ENCODE measurements at places on chromosomes 7 and 10. TPM values are rescaled to one million over a fixed set of nuclear protein-coding genes. Genes with fewer than 3 reads are reported as not detected.
A peak's percentile ranks its signal among the peaks of the same experiment; 100 is the strongest.

DNA sequence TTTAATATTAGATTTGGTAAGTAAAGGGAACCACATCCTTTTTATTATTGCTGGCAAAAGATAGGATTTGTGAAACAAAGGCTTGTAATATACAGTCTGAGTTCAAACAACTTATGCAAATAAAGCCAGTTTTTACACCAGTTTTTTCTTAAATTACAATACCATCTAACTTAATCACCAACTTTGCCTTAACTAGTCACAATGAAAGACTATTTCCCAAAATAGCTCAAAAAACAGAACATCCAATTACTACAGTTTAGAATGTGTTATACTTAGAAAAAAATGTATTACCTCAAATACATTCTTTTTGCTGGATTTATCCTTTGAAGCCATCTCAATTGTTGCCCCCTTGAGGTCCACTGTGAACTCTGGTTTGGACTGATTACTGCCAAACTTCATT is 108.5 kb downstream of the ARHGAP12 start:
- no peaks in the 10 kb centered on the region for H3K36me3 ChIP-seq
- DNase-seq: no peak
- no peaks in the 10 kb centered on the region for H3K27me3 ChIP-seq
- H3K27ac ChIP-seq: no peak overlapping the region
- H3K4me1 ChIP-seq: no peaks in the 10 kb centered on the region

The TMEM229A gene
- not detected for total RNA-seq

The SNX8 gene
- total RNA-seq: 20.3 TPM

DNA sequence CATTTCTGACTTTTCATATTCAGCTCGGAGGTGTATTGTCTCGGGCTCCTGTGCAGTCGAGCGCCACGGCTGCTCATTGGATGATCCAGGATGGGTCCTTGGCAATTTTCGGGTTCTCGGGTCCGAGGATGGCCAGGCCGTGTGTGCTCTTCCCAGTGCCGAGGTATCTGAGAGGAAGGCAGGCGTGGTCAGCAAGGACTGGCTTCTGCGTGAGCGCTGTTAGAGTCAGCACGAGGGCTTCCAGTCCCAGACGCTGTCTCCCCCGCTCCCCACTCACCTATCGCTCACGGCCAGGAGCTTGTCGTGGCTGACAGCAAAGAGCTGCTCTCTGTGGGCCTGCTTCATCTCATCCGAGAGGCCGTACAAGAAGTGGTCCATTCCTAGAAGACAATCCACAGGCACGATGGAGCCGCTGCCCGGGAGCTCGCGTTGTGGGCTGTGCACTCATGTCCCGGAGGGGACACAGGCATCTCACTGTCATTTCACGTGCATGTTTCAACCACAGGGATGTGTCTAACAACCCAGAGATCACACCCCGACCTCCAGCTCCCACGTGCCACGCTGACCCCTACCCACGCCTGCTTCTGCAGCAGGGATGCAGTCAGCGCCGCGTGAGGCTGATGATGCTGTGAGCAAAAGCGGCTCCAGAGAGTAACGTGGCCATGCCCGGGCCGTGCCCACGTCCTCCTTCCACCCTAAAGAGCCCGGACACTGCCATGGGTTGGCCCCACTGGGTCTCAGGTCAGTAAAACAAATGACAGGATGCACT is 34.4 kb downstream of the PITRM1 start:
- no peaks in the 10 kb centered on the region for H3K27me3 ChIP-seq
- no peaks in the 10 kb centered on the region for H3K4me1 ChIP-seq
- H3K36me3 ChIP-seq: peaks cover 14% of the 10 kb centered on the region
- no peak for DNase-seq
- H3K4me3 ChIP-seq: no peak overlapping the region

DNA sequence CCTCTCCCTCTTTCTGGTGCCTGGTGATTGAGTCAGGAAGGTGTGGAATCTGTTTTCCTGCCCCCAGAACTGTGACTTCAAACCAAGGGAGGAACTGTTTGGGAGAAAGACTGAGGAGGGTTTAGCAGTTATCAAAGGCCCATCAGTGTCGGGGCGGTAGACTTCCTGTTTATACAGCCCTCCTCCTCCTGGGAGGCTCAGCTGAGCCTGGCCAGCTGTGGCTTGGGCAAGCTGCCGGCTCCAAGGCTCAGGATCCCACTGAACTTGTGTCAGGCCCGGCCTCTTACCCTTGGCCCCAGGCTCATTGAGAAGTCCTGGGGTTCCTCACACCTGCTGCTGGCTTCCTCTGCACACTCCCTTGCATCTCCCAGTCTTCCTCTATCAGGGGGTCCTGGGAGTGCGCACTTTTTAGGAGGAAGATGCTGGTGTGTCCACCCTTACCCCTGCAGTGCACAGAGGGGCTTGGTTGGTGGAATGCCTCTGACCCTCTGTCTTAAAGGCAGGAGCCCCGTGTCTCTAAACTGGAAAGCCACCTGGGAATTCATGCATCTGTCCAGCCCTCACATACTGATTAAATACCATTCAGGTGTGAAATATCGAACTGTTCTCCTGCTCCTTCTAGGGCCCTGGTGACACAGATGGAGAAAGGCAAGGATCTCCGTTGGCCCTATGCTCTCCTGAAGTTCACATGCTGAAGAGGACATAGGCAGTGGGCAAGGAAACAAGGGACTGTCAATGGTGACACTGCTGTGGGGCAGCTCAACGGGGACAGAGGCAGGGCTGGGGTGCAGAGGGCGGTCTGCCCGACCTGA is 32.4 kb downstream of the CXCL12 start:
- DNase-seq: no peak
- no peaks in the 10 kb centered on the region for H3K27me3 ChIP-seq
- H3K4me1 ChIP-seq: no peaks in the 10 kb centered on the region
- H3K4me3 ChIP-seq: no peak overlapping the region

The SLC35G1 gene
- total RNA-seq: 2.9 TPM

The VAX1 gene
- total RNA-seq: not detected

The SLC29A3 gene
- 6.2 TPM for total RNA-seq

GRCh38 chr7:44793919-44794318 is 2.6 kb upstream of the PPIA start:
- H3K27me3 ChIP-seq: no peaks in the 10 kb centered on the region
- DNase-seq: no peak
- H3K4me3 ChIP-seq: no peak overlapping the region
- no peak overlapping the region for H3K27ac ChIP-seq

DNA sequence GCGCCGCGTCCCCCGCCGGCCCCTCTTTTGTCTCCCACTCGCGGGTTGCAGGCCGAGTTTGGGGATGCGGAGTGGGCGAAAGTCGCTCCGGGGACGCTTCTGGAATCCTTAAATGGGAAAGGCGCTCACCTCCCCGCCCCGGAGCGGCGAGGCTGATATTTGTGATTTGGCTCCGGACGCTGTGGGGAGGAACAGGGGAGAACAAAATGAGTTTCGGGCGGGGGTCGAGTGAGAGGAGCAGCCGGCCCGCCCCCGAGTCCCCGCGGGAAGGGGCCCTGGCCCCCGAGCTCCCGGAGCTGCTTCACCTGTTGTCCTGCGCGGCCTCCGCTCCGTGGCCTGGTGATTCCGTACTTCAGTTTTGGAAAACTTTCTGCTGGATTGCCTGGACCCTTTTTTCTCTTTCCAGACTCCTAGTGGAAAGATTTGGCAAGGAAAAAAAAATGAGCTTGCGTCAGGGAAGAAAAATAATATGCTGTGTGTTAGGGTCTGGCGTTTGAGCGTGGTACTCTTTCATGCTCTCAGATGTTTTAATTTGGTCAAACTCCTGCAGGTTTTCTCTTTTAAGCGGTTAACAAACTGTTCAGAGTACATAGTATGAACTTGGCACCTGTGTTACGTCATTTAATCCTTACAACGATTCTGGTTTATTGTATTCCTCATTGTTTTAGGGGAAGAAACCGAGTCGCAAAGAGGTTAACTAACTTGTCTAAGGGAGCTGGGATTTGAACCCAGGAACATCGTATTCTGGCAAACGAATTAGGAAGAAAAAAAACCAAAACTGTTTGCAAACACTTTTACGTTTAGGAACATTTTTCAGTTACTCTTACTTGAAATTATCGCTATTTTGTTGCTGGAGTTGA is 924 bp downstream of the BMPR1A start:
- H3K4me1 ChIP-seq: no peaks in the 10 kb centered on the region
- H3K27me3 ChIP-seq: no peaks in the 10 kb centered on the region
- peak overlapping the region; percentile 81 for H3K4me3 ChIP-seq
- peak overlapping the region; percentile 95 for H3K27ac ChIP-seq
- H3K36me3 ChIP-seq: no peaks in the 10 kb centered on the region

GRCh38 chr10:124486635-124487034 is 25.0 kb downstream of the LHPP start:
- no peaks in the 10 kb centered on the region for H3K36me3 ChIP-seq
- H3K4me1 ChIP-seq: no peaks in the 10 kb centered on the region
- H3K27ac ChIP-seq: no peak overlapping the region

The C7orf57 gene
- not detected for total RNA-seq

The GTF2I gene
- total RNA-seq: 133 TPM

The LRRC18 gene
- total RNA-seq: not detected

- peaks cover 4% of the 10 kb centered on the region for H3K27me3 ChIP-seq
- H3K36me3 ChIP-seq: no peaks in the 10 kb centered on the region
- H3K4me1 ChIP-seq: no peaks in the 10 kb centered on the region
These were observed 39.6 kb upstream of the CNPY1 start for GRCh38 chr7:155585951-155586350.

Measured in breast epithelium (tissue), 4 donors.